ENCODE measurements at places on chromosomes 13 and 19. TPM values are rescaled to one million over a fixed set of nuclear protein-coding genes. Genes with fewer than 3 reads are reported as not detected.

The SMIM24 gene
- 0.67 TPM for polyA plus RNA-seq

The LIG1 gene
- 106 TPM for polyA plus RNA-seq

DNA sequence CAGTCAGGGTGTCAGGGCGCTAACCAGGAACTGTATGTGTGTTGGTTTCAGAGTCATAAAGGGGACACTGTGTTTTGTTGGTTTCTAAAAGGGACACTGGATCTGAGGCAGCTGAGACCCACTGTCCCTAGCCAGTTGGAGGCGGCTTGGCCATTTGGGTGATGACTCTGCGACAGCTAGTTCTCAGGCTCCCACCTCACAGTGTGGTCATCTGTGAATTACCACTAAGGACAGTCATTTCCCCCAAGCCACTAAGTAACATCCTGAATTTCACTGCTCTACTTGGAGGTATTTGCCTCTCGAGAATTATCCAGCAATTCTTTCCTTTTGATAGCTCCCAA, 51.5 kb downstream of the EPS15L1 start:
- no peak for DNase-seq

- no peak for DNase-seq
These were observed 1.1 kb downstream of the FGF14 start for GRCh38 chr13:102400675-102401145.

DNA sequence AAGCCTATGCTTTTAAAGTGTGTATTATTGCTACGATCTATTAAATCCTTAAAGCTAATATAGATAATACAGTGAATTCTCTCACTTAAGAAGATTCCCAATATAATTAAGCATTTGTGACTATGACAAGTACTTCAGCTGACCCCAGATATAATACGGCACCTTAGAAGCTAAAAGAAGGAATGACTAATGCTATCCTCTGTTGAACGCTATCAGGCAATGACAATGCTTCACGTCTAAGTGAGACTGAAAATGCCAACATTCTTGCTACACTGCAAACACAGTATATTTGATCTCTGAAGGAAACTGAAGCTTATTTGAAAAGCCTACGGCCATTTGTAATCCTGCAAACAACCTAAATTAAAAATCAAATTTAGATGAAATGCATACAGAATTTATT, 19.7 kb downstream of the VWA8 start:
- DNase-seq = no peak

The C19orf25 gene
- polyA plus RNA-seq = 17.1 TPM

DNA sequence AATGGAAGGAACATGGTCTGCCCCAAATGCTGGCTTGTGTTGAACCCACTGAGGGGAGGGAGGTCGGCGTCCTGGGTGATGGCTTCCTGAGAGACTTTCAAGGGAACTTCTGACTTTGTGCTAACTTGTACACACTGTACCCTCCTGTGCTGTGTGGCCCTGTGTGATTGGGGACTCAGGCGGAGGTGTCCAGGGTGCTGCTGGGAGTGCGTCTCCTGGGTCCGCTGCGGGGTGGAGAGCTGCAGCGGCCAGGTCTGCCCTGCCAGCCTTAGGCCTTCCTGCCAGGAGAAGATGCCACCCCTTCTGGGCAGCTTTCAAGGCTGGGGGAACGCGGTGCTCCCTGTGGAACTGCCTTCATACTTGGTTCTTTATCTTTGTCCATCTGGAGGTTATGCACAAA, 170.1 kb downstream of the URI1 start:
- no peak for DNase-seq

The TSKS gene
- polyA plus RNA-seq = not detected

DNA sequence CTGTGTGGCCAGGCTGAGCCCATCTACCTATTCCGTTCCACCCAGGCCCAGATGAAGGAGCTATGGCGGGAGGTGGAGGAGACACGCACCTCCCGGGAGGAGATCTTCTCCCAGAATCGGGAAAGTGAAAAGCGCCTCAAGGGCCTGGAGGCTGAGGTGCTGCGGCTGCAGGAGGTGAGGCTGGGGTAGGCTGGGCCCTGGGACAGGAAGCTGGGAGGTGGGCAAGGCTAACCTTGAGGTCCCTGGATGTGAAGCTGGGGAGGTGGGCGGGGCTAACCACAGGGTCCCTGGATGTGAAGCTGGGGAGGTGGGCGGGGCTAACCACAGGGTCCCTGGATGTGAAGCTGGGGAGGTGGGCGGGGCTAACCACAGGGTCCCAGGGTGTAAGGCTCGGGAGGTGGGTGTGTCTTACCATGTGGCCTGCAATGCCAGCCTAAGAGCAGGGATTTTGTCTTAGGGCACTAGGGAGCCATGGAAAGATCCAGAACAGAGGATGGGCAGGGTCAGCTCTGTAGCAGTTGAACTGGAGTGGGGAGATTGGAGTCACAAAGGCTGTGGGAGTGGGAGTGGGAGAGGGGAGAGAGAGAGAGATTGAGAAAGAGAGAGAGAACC, 36.9 kb downstream of the KCNC3 start:
- DNase-seq = no peak

- no peak for DNase-seq
These were observed 83.7 kb upstream of the OBI1 start for GRCh38 chr13:78742659-78743058.

The EFNB2 gene
- 1.3 TPM for polyA plus RNA-seq

GRCh38 chr19:33459222-33460090, 62.1 kb downstream of the PEPD start:
- no peak for DNase-seq

GRCh38 chr13:65260946-65261891, 1968.9 kb downstream of the PCDH9 start:
- no peak for DNase-seq

The COL4A1 gene
- 71.3 TPM for polyA plus RNA-seq

- no peak for DNase-seq
These were observed 121.7 kb downstream of the POSTN start for GRCh38 chr13:37476874-37477273.

The DIAPH3 gene
- polyA plus RNA-seq = 10.8 TPM

- DNase-seq = no peak
These were observed 67.9 kb upstream of the FRY start for GRCh38 chr13:31963631-31964030.

GRCh38 chr19:17931532-17932191, 1.2 kb upstream of the CCDC124 start:
- DNase-seq = no peak

DNA sequence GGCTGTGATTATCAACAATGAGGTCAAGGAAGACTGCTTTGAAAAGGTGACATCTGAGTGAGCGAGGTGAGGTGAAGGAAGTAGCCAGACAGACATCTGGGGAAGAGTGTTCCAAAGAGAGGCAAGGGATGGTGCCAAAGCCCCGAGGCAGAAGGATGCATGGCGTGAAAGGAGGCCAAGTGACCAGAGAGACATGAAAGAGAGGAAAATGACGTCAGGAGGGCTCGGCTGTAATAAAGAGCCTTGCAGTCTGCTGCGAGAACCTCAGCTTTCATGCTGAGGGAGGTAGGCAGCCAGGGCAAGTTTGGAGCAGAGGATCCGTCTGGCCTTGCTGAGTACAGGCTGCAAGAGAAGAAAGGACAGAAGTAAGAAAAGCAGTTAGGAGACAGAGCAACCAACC, 50.8 kb downstream of the FOXO1 start:
- no peak for DNase-seq

DNA sequence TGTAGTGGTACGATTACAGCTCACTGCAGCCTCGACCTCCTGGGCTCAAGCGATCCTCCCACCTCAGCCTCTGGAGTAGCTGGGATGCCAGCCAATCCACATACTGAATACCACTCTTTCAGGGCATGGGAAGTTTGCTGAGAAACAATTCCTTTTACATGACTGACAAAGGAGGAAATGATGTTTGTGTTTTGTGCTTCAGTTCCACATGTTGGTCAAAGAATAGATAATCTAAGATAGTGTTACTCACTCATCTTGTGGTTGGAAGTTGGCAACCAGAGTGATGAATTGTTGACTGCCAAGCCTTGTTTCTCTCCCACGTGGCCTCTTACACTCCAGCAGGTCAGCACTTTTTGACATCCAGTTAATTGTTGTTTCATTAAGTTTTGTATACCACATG, 7.6 kb downstream of the MBD3L2B start:
- no peak for DNase-seq

The MAN2B1 gene
- polyA plus RNA-seq = 15.4 TPM

DNA sequence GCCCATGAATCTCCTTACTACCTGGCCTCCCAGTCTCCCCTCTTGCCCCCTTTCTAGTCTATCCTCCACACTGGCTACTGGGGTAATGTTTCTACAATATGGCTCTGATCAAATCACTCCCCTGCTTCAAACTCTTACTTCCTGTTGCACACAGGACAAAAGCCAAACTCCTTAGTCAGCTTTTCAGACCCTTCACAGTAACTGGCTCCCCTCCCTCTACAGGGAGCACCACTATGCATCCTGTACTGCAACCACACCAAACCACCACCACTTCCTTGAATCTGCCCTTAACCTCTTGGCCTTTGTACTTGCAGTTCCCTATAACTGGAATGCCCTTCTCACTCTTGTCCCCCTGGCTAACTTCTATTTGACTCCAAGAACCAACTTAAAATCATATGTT, 32.2 kb downstream of the DEDD2 start:
- DNase-seq = no peak

The LIG4 gene
- 7.5 TPM for polyA plus RNA-seq

GRCh38 chr13:22915442-22916082, 265.2 kb upstream of the SGCG start:
- peak; percentile 53 for DNase-seq

DNA sequence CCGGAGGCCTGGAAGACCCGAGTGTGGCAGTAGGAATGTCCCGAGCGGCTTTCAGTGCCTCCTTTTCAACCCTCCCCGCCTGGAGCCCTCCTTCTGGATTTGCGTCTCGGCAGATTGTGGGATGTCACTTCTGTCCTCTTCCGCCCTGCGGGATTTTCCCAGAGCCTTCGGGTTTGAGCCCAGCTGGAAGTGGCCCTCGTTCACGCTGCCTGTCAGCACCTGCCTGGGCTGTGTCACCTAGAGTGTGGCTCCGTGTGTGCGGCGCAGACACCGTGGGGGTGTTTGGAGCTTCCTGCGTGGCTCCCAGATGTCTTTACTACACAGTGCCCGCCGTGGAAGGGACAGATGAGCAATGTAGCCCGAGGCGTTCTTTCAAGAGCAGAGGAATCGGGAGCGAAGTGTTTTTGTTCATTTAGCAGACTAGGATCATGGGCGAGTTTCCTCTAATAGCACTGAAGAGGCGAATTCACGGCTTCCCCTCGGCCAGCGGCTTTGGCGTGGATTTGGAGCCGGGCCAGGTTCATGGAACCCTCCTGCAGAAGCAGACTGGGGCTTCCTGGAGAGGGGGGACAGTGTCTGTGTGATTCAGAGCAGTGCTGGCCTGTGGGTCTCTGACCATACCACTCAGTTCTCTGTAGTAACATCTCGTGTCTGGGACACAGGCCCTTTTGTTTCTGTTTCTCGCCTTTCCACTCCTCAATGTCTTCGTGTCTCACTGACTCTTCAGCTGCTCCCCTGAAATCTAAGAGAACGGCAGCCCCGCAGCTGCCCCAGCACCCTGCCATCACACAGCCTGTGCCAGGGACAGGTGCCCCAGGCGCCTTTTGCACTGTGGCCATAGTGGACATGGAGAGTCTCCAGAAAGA, 68.0 kb downstream of the KDM4B start:
- DNase-seq = no peak

The CGB5 gene
- 0.53 TPM for polyA plus RNA-seq

DNA sequence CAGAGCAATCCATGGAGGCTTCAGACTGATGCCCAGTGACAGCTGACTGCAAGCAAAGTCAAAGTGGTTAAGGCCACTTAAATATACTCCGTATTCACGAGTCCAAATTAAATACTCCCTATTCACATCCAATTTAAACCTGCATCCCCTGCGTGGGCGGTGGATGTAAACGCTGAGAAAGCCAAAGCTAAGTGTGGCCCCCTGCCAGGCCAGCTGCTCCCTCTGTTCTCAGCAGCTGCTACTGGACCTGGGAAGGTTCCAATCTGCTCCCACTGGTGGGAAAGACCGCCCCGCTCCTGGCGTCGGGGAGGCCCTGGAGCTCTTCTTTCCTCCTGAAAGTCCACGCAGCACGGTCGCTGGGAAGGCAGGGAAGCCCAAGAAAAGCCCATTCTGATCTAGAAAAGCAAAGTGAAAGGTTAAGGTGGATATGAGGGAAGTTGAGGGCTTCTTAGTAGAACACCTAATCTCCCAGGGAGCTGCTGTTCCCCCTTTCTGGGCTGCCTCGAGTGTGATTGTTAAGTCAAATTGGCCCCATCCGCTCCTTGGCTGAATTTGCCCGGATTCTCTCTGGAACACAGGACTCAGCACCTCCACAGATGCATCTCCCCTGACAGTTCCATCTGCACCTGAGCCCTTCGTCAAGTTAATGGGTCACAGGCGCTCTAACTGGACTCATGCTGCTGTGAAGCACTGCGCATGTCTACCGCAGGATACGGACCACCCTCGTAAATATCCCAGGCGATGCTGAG, 205.5 kb downstream of the USP12 start:
- DNase-seq = no peak

GRCh38 chr13:93794197-93794885, 567.7 kb downstream of the GPC6 start:
- no peak for DNase-seq

DNA sequence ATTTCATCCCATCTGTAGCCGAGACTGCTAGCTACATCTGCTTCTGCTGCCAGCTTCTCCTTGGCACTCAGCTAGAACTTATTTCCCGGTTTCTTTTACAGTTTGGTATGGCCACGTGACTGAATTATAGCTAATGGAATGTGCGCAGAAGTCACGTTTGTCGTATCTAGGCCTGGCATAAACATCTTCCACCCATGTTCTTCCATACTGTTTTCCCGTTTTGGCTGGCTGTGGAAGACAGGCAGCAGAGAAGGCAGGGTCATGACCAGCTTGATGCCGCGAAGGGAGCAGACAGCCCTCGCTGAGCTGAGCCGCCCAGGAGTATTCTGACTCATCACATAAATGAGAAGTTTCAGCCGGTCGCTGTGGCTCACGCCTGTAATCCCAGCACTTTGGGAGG, 186.7 kb downstream of the RFC3 start:
- no peak for DNase-seq

DNA sequence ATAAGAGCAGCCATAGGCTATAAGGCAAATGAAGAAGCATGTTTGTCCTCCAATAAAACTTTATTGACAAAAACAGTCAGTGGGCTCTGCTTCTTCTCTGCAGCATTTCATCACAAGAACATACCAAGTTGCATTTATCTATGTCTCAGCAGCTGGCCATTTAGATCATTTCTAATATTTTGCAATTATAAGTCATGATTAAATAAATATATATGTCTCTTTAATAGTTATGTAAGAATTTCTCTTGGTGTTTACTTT, 153.5 kb downstream of the RFC3 start:
- DNase-seq = no peak

GRCh38 chr19:4139614-4140236, 13.7 kb upstream of the CREB3L3 start:
- peak; percentile 72 for DNase-seq

- DNase-seq = peak; percentile 32
These were observed 69.6 kb downstream of the STK24 start for GRCh38 chr13:98507282-98507797.

DNA sequence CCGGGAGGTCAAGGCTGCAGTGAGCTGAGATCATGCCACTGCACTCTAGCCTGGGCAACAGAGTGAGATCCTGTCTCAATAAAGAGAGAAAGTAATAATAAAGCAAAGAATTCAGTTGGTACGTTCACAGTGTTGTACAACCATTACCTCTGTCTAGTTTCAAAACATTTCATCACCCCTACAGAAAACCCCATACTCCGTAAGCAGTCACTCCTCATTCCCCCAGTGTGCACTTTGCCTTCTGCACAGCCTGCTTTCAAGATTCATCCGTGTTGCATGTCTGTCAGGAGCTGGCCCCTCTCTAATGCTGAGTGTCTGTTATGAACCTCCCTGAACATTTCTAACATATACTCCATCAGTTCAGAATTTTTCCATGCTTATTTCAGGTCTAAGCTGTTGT, 9.4 kb downstream of the POLD1 start:
- no peak for DNase-seq

GRCh38 chr13:22893777-22894176, 287.0 kb upstream of the SGCG start:
- no peak for DNase-seq

The CCL25 gene
- not detected for polyA plus RNA-seq

All from A549 (cell line).